ENCODE measurements at places on chromosomes 5 and 9.
A peak's percentile ranks its signal among the peaks of the same experiment; 100 is the strongest.

DNA sequence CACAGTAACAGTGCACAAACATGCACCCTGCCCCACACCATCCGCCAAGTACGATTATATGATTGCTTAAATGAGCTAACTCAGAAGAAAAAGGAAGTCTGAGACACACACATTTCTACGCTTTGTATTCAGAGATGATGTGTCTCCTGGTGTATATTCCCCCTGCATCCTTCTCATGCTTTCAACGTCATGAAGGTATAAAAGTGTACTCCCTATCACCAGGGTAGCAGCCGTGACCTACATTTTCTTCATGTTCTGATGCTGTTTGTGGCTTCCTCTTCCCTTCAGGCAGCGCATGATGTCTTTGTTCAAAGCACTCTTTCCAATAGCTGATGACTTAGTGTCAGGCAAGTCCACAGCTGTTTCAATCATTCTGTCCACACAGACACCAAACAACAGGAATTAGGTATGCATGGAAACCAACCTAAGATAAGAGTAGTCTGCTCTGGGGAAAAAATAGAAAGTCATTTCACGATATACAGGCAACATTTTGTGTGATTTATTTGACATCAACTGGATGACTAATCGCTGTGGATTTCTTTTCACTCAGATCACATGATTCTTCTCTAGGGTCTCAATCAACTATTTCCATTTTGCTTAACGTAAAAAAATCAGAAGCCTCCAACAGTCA is 269.4 kb upstream of the PTGER4 start:
- peak; percentile 41 for DNase-seq

- DNase-seq: no peak
These were observed 17.5 kb downstream of the ATOX1 start for GRCh38 chr5:151740958-151741373.

GRCh38 chr5:55502759-55503158 is 32.0 kb downstream of the PLPP1 start:
- DNase-seq: no peak

DNA sequence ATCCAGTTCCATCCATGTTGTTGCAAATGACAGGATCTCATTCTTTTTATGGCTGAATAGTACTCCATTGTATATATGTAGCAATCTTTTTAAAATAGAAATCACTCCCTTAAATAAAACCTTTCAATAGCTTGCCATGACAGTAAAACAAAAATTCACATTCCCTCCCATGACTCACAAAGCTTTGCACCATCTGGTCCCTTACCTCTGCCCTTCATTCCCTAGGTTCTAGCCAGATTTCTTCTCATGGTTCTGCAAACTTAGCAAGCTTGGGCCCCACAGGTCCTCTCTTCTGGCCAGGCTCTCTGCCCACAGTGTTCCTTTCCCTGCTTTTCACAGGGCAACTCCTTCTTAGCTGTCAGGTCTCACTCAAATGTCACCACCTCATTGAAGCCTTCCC is 4.3 kb upstream of the SPOCK1 start:
- no peak for DNase-seq
